ENCODE measurements at places on chromosomes 13 and 19.
A peak's percentile ranks its signal among the peaks of the same experiment; 100 is the strongest.

- DNase-seq, result no peak
These were observed 583.1 kb downstream of the EFNB2 start for GRCh38 chr13:105952233-105952972.

DNA sequence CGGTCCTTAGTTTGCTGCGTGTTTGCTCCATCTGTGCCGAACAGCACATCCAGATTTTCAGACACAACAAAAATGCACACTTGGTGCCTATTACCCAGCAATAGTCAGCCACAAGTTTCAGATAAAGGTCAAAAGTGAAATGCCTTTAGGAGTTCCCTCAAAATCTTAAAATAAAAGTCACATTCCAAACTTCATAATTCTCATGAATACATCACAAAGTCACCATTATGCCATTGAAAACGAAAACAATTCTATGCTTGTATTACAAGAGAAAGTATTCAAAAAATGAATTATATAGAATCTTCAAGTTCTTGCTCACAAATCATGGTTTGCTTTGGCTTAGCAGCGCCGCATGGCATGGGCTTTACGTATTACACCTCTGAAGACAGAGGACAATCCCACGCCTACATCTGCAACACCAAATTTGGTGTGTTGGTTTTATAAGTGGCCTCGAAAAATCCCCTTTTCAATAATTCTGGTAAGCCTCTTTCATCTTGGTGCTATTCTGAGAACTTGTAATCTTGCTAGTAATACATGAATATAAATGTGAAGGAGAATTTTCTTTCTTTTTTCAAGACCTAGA lies 26.6 kb downstream of the COL4A1 start:
- DNase-seq, result no peak

DNA sequence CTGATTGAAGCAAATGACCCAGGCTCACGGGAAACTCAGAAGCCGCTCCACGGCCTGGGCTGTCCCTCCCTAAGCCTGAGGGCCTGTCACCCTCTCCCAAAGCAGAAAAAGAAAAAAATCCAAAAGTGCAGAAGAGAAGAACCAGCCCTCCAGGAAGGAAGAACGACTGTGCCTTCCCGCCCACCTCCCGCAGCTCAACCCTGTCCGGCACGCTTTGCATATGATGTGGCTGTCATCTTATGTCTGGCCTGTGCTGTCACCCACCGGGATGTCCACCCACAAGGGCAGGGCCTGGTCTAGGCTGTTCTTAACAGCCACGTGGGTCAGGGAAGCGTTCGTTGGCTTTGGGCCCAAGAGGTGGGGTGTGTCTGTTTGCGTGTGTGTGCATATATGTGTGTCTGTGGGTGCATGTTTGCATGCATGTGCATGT lies 13.7 kb downstream of the ZBTB7A start:
- no peak for DNase-seq

DNA sequence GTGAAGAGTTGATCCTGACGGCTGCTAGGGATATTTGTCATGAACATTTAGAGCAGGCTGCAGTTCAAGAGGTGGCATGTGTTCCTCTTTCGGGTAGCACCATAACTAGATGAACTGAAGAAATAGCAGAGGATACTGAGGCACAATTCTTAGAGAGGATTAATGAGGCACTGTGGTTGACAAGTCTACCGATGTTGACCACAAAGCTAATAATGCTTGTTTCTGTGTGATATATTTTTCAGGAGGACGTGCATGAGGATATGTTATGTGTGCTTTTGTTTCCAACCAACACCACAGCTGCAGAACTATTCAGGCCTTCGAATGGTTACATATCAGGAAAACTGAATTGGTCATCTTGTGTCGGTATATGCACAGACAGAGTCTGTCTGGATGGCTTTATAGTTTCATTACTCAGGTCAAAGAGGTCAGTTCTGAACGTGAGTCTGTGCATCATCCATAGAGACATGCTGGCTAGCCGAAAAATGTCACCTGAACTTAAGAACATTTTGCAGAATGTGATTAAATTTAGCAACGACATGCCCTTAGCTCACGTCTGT lies 210.1 kb upstream of the IRS2 start:
- DNase-seq, result no peak

- DNase-seq, result no peak
These were observed 311.3 kb downstream of the DLEU7 start for GRCh38 chr13:50531917-50532899.

DNA sequence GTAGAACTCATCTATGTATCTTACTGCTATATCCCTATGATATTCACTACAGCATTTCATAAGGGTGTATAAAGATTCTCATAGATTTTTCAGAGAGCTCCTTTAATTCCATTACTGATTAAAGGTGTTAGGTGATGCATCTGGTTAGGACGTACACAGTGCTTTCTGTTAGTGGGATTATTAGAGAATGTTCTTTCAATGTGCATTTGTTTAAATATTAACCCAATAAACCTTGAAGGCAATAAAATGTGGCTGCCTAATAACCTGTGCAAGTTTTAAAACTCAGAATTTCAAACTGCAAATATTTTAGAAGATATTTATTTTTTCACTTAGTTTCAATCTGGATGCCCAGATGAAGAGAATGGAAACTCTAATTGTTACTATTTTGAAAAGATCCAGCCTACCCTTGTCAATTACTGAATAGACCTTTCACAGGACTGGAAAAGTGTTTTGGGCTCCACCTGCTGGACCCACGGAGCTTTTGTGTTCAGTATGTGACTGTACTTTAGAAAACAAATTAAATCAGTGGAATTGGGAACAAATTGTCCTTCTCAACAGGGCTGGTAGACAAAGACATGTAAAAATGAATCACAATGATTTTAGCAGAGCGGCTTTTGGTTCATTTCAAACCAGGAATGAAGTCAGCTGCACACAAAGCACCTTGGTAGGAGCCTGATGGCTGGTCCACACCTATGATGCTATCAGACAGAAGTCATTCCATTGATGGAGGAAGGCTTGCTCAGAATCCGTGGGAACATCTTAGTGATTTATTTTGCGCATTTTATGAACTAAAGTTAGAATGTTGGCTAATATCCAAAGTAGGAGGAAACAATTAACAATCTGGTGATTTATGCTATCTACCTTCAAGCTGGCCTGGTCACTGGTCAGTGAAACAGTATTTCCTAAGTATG lies 89.4 kb upstream of the RAP2A start:
- DNase-seq, result peak; percentile 11

- DNase-seq, result peak; percentile 45
These were observed 848 bp upstream of the CEBPA start for GRCh38 chr19:33302974-33303790.

DNA sequence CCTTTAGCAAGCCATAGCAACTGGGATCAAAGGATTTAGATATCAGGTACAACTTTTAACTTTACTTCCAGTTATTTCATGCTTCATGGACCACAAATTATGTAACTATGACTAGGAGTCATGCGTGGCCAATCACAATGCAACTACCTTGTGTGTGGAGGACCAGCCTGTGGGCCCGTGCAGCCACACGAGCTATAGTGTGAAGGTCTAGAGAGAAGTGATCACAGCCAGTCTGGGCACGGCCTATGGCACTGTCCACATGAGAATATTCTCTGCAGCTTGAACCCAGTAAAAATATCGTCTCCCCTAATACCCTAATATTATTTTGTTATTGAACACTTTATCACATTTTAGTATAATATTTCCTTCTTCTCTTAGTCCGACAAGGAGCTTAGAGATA lies 464.9 kb upstream of the MIR17HG start:
- DNase-seq, result no peak

- DNase-seq, result no peak
These were observed 5.9 kb downstream of the COL4A1 start for GRCh38 chr13:110301083-110301482.

DNA sequence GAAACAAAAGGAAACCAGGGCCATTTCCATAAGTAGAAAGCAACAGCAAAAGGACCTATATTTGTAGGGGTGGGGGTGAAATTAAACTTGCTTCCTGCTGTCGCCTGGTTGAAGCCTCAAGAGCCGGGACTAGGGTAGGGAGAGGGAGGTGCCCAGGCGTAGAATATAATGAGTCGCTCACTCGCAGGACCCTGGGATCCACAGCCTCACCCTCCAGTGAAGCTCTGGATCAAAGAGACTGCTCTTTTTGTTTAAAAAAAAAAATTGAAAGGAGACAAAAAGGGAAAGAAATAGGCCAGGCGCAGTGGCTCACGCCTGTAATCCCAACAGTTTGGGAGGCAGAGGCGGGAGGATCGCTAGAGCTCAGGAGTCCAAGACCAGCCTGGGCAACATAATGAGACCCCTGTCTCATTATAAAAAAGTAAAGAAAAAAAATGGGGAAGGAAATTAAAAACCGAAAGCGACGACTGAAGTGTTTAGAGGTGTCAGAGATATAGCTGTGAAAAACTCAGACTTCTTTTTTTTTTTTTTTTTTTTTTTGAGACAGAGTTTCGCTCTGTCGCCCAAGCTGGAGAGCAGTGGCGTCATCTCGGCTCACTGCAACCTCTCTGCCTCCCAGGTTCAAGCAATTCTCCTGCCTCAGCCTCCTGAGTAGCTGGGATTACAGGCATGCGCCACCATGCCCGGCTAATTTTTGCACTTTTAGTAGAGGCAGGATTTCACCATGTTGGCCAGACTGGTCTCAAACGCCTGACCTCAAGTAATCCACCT lies 10.9 kb upstream of the ADGRE5 start:
- DNase-seq, result no peak

DNA sequence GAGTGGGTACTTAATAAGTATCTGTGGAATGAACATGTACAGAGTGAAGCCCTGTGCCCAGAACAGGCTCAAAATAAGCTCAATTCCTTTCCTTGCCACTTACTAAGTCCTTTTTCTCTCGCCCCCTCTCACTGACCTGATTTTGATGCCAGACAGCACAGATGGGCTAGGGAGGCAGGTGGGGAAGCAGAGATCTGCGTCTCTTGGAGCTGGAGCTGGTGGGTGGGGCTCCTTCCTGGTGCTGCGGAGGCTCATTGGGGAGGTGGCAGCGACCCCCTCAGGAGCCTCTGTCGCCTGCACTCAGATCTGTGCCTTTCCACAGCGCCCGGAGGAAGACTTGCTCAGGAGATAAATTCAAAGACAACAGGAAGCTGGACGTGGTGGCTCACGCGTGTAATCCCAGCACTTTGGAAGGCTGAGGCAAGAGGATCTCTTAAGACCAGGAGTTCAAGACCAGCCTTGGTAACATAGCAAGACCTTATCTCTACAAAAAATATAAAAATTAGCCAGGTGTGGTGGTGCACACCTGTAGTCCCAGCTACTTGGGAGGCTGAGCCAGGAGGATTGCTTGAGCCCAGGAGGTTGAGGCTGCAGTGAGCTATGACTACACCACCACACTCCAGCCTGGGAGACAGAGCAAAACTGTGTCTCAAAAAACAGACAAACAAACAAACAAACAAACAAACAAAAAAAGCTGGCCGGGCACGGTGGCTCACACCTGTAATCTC lies 14.6 kb downstream of the AKT2 start:
- no peak for DNase-seq

DNA sequence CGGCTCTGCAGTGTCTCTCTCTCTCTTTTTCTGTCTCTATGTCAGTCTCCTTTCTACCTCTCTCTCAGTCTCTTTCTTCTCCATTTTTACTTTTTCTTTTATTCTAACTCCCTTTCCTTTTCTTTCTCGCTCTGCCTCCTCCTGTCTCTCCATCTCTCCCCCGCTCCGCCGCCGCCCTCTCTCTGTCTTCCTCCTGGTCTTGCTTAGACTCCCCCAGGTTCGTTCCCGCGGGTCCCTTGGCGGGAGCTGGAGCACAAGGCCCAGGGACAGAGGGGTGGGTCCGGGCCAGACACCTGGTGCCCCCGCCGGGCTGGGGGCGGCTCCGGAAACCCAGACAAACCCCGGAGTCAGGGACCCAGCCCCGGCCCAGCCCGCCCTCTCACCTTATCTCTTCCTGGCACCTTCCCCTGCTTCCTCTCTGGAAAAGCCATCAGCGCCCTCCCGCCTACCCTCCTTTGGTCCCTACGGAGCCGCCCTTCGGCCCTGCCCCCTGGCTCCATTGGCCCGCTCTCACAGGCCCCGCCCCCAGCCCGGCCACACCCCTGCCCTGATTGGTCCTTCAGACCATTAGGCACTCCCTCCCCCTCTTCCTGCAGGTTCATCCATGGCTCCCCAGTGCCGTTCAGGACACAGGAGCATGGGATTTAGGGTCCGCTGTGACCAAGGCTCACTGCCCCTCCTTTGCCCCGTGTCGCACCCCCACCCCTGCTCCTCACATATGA lies 15.4 kb upstream of the NOP53 start:
- DNase-seq, result peak; percentile 50

- no peak for DNase-seq
These were observed 14.5 kb downstream of the ZNF536 start for GRCh38 chr19:30386551-30387143.
